ENCODE measurements at places on chromosomes 11 and 22.

- peak; percentile 20 for DNase-seq
These were observed 47.2 kb downstream of the BUD13 start for GRCh38 chr11:116725434-116726221.

- no peak for DNase-seq
These were observed 36.5 kb downstream of the TENM4 start for GRCh38 chr11:79404325-79404724.

GRCh38 chr11:86765203-86765602 is 35.1 kb upstream of the PRSS23 start:
- DNase-seq = no peak

GRCh38 chr11:27184458-27185312 is 144.1 kb downstream of the BBOX1 start:
- DNase-seq = no peak

DNA sequence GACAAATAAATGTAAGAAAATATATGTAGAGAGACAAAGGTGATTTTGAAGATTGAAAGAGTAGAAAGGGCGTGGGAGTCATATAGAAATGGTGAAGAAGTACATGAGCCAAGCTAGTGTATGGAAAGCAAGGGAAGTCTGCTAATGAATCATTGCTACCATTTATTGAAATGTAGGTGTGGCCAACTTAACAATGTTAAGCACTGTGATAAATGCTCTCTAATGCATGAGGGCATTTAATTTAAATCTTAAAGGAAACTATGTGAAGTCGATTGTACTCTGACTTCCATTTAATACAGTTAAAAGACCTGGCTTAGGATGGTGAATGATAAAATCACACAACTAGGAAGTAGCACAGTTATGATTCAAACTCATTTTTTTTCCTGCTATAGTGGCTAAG is 219.9 kb downstream of the CASP12 start:
- DNase-seq = no peak

- DNase-seq = no peak
These were observed 17.7 kb upstream of the ADORA2A start for GRCh38 chr22:24409707-24410106.

DNA sequence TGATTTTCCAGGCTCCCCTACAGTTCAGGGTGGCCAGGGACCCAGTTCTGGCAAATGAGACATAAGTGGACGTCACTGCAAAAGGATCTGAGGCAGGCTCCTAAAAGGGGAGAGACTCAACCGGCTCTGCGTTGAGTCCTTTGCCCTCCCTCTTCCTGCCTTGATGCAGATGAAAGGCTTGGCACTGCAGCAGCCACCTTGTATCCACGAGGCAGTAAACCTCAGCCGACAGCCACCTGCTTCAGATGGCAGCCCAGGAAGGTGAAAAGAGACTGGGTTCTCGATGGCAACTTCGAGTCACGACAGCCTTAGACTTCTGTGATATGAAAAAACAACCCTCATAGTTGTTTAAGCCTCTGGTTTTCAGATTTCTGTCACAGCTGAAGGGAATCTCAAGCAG is 14.7 kb upstream of the TREH start:
- no peak for DNase-seq

GRCh38 chr11:15336021-15336420 is 221.3 kb downstream of the INSC start:
- no peak for DNase-seq

GRCh38 chr22:21611210-21611977 is 18.4 kb downstream of the YDJC start:
- no peak for DNase-seq

DNA sequence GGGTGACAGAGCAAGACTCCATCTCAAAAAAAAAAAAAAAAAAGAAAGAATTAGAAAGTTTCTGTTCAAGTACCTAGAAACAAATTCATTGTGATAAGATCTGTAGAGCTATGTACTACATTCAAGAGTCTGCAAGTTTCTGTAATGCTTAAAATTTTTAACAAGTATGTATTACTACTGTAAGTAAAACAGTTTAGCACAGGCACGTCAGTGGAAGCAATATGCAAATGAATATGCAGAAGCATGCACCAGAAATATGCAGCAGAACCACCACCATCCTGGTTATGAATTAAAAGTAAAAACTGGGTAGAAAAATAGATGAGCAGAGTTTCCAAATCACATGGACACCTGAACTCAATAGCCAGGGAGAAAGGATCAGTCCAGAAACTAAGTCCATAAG is 19.3 kb downstream of the SBF2 start:
- no peak for DNase-seq

GRCh38 chr11:44229624-44230023 is 80.3 kb downstream of the ALX4 start:
- no peak for DNase-seq

DNA sequence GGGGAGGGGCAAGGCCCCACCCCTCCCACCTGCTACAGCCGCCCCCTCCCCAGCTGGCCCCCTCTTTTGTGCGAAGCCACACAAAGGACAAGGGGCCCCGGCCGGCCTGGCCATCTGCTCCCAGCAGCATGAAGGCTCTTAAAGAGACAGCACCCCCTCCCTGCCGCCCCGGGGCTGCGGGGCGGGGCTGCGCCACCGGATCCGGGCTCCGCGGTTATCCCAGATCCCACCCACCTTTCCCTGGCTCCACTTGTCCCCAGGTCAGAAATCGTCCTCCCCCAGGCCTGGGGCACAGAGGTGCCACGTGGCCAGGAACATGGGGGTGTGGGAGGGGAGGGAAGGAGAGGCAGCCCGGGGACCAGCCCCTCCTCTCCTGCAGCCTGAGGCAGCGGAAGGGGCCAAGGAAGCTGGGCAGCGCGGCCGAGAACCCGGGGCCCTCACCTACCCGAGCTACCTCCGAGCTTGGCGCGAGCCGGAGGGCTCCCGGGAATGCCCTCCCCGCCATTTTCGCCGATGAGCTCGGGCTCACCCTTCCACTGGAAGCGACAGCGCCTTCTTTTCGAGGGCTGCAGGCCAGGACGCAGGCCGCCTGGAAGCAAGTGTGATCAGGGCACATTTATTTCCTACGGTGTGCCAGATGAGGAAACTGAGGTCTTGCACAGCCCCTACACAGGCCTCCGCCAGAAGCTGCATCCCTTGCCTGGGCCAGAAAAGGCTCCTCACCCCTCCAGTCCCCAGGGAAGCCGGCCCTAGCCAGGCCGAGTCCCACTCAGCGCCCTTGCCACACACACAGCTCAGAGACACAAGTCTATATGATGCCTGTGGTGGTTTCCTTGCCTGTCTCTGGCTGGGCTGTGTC is 2.5 kb upstream of the RCOR2 start:
- no peak for DNase-seq

DNA sequence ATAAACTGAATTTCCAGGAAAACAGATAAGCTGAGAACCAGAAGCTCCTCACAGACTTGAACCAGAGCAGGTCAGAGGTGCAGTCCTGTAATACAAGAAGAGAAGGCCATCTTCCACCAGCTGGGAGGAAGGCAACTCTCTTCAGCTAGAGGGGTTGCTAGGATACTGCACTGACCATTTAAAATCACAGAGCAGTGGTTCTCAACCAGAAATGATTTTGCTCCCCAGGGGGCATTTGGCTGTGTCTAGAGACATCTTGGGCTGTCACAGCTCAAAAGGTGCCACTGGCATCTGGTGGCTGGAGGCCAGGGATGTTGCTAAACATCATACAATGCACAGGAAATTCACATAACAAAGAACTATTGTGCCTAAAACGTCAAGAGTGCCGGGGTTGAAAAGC is 17.2 kb downstream of the OPCML start:
- no peak for DNase-seq

- no peak for DNase-seq
These were observed 7.0 kb downstream of the MMP10 start for GRCh38 chr11:102773386-102773785.

DNA sequence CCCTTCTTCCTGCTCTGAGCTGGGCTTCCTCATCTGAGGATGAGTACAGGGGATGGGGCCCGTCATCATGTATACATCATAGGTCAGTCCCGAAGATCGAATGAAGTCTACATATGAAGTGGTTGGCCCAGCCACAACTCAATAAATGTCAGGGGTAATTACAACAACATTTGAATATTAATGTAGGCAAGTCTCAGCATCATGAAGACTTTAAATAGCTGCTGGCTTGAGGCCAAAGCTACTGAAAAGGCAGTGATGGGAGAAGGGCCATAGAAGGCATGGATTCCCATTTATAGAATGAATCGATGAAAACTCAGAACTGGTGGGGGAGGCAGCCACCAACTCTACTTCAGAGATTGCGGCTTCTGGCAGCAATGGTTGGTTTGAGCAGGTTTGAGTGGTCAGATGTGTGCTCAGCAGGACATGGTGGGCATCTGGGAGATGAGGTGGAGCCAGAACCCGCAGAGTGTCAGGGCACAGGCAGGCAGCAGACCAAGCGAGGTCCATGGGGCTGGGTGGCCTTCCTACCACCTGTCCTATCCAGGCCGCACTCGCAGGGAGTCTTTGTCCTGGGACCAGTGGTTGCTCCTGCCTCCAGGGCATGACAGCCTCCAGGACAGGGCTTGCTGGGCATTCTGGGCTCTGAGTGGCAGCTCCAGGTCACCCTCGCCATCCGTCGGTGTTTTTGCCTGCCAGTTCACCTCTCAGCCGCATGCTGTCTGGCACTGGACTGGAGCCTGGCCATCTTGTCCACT is 919.1 kb downstream of the TBC1D22A start:
- no peak for DNase-seq

- DNase-seq = no peak
These were observed 4.7 kb upstream of the C11orf86 start for GRCh38 chr11:66970371-66970806.

DNA sequence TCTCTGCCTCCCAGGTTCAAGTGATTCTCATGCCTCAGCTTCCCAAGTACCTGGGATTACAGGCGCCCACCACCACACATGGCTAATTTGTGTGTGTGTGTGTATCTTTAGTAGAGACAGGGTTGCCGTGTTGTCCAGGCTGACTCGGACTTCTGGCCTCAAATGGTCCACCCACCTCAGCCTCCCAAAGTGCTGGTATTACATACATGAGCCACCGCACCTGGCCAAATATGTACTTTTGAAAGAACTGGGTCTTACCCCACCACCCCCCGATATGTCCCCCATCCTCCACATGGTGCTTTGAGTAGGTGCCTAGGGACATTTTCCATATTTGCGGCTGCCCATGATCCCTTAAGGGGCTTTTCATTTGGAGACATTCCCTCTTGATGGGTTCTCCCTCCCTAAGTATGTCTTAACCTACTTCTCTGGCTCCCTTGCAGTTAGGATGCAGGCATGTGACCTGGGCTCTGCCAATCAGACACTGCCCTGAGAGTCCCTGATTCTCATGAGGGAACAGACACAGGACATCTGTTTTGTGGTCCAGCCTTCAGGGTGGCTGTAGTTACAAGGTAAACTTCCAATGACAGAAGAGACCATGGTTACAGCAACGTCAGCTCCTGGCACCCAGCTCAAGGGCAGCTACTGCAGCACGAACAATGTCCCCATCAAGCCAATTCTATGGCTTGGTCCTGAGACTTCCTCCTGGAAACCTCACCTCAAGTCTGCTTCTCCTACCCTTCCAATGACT is 48.4 kb downstream of the CHST1 start:
- no peak for DNase-seq

DNA sequence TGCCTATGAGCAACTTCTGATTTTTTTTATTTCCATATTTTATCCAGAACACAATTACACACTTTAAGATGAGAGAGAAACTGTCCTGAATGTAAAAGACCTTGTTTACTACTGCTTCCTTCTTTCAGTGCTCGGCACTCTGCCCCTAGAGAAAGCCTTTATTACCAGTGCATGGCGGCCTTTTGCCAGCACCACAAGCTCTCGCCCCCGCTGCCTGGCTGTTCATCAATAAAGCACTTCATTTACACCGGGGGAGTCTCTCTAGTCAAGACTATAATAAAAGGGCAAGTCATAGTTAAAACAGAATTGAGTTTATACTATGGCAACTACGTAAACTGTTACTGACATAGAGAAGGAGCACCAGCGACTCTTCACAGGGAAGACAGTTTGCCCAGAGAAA is 259.5 kb downstream of the CADM1 start:
- no peak for DNase-seq

GRCh38 chr11:120564573-120565311 is 53.2 kb downstream of the GRIK4 start:
- no peak for DNase-seq

- DNase-seq = no peak
These were observed 10.9 kb downstream of the SSH3 start for GRCh38 chr11:67314218-67314617.

DNA sequence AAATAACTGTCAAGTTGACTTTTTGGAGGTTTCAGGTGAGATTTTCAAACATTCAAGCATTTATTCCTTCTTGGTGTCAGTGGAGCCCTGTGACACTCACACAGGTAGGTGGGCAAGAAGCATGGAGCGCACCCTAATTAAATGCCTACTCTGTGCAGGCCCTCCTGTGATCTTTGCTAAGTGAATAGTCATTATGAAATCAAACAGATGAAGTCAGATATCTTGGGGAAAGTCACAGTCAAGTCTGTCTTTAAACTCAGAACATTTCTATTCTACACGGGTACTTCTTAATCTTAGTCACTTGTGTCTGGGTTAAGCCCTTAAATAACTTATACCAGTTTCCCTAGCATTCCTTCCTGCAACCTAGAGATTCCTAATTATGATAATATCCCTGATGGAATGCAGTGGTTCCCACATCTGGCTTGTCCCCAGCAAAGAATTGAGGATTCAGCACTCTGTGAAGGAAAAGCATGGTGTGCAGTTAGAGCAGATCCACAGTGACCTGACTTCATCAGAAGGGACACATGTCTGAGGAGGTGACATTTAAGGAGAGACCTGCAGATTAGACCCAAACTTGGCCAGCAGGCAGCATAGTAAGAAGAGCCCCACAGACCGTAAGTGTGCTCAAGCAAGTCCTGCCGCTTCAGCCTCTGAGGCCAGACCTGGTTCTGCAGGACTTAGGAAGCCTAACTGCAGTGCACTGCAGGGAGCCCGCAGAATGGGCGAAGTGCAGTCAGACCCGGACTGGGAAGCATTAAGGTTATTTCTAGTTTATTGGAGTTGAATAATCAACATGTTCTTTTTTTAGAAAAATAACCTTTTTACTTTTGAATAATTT is 85.3 kb upstream of the GAL start:
- no peak for DNase-seq

DNA sequence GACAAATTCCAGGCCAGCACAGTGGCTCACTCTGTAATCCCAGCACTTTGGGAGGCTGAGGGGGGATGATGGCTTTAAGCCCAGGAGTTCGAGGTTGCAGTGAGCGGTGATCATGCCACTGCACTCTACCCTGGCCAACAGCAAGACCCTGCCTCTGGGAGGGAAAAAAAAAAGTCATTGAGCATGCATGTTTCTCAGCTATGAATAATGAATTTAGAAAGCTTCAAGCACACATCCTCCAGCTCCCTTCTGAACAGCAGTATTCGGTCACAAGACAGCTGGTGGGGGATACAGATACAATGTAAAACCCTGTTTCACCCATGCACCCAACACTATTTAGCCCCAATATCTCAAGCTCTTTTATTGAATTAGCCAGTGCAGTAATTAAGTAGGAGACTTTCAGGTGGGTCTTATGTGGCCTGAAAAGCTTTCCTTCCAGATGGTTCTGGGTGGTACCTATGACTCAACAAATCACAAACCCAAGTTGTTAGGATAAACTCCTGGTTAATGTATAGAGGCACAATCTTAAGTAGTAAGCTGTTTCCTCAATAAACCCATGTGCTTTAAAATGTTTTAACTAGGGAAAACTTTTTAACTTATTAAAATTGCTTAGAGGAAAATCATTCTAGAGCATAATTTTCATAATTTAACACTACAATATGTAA is 13.4 kb downstream of the PRDM10 start:
- DNase-seq = no peak

GRCh38 chr22:25169278-25170031 is 30.2 kb upstream of the CRYBB3 start:
- no peak for DNase-seq

- DNase-seq = no peak
These were observed 118.7 kb downstream of the ST3GAL4 start for GRCh38 chr11:126474220-126474619.
